ENCODE measurements at places on chromosomes 7 and 10.

DNA sequence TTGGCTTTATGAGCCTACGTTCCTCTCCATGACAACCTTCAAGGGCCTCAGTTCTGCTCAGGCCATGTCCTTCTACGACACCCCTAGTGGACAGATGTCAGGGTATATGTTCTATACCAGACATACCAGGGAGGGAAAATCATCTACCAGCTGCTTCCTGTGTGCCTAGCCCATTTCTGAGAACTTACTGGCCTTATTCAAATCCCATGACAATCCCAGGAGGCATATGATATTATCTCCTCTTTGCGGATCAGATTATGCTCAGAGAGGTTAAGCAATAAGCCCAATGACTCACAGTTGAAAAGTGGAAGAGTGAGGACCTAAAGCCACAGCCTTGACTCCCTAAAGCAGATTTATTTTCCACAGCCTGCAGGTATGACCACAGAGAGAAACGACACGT lies 139.3 kb downstream of the GLI3 start:
- DNase-seq, result no peak

- no peak for DNase-seq
Observed at GRCh38 chr7:73995330-73995729, 32.6 kb upstream of the ELN start.

DNA sequence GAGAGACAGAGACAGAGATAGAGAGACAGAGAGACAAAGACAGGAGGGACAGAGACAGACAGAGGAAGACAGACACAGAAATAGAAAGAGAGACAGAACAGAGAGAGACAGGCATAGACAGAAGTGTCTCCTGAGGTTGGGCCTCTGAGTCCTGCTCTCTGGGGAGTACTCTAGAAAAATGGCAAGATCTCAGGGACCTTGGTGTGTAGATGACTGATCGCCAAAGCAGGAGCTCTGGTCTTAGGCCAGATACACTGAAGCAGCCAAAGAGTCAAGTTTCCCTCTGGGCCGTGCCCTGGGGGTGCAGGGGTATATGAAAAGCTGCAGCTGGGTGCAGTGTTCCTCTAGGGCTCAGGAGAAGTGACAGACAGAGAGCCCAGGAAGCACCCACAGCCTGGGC lies 176.6 kb upstream of the TNS3 start:
- no peak for DNase-seq

DNA sequence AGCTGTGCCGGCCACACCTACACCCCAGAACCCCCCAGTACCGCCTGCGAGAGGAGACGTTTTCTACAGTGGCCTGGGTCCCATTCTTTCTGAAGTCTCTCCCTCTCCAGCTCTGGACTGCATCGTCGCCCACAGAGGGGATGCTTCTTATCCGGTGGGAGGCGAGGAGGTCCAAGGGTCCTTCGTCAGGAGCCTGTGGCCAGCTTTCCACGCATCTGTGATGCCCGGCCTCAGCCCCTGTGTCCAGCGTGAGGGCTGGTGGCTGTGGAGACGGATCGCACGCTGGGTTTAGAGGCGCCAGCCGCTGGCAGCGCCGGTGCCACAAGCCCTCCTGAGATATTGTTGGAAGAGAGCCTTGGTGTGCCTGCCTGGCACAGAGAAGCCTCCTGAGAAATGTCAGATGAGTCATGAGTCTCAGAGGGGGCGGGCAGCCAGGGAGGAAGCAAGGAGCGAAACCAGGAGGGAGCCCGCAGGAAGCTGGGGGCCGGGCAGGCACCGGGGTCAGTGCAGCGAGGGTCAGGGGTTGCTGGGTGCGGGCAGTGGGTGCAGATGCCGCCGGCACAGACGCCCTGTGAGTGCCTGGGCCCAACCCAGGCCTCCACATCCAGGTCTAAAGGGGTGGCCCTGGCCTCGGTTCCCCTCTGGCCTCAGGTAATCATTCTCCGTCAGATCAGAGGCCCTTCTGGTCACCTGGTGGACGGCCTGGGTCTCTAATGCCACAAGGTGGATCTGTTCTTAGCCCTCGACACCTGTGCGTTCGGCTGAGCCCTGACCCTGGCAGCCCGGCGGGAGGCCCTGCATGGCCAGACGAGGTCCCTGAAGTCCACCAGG lies 86.0 kb upstream of the DIP2C start:
- no peak for DNase-seq

DNA sequence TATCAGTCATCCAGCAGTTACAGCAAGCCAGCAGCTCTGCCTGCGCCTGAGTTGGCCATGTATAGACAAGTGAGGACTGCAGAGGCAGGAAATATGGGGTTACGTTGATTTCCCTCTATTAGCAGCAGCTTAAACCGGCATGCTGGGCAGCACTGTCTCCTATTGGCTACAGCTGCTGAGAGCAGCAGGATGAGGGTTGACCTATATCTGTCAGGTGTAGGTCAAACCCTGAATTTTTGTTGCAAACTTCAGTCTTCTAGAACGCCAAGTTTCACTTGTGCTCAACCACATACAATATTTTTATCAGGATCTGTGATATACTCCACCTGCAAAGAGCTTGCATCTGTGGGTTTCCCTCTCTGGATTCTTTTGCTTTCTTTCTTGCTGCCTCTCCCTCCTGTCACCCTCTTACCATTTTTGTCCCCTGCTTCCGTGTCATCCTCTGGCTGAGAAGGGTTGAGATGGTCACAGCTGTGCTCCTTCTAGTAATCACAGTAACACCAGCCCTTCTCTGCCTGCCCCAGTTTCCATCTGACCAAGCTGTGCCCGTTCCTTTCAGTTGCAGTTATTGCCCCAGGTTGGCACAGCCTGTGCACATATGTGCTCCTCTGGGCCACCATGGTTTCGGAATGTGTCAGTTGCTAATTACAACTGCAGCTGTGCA lies 23.8 kb upstream of the GLCCI1 start:
- DNase-seq, result peak; percentile 18

- no peak for DNase-seq
Observed at GRCh38 chr7:31683445-31684225, 3.4 kb upstream of the PPP1R17 start.

GRCh38 chr7:79376299-79377025 lies 77.0 kb downstream of the MAGI2 start:
- no peak for DNase-seq

- no peak for DNase-seq
Observed at GRCh38 chr10:85786401-85786899, 580.1 kb downstream of the GRID1 start.

- DNase-seq, result no peak
Observed at GRCh38 chr10:122263971-122264370, 7.1 kb upstream of the BTBD16 start.

DNA sequence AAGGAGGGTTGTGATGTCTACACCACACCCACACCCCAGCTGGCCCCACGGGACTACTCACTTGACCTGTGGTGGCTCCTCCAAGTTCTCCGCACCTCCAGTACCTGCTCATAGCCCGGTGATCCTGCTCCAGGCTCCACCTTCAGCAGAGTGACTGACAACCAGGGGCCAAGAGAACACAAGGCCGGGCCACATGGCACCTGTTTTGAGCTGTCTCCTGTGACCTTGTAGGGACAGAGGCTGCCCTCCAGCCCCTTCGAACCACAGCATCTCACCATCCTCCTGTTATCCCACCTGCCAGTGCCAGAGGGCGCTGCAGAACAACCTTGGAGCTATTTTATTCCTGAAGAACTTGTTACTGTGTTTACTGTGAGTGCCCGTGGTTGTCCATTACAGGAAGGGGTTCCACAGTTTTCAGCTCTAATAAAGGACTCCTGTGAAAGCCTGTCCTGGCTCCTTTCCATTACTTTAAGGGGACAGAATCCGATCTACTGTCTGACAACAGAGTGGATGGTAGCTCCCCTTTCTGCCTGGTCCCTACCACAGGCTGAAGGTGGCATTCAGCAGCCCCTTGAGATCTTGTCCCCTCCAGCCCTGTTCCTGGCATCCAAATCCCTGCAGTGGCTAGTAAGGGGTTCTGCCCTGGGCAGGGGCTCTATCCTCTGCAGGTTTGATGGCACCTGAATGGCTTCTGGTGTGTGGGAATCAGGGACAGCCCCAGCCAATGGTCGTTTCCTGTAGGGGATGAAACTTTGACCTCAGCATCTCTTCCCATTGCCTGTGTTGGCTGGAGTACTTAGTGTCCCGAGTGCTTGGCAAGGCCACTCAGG lies 50.8 kb downstream of the C10orf120 start:
- DNase-seq, result no peak

DNA sequence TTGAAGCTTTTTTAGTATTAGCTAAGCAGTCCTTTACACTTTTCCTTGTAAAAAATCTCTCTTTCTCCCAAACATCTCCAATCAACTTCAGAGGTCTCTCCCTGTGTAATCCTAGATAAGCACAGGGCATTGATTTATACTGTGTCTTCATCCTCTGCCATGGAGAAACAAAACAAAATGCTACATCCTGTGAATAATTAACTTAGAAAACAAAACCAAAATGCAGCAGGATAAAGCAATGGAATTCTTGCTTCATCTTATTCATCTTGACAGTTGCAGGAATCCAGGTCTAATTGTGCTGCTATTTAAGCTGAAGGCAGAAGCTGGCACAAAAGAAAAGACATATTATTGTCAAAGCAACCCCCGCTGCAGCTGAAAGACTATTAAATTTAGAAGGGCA lies 641.5 kb upstream of the SORCS1 start:
- DNase-seq, result no peak

GRCh38 chr10:125720002-125720382 lies 483 bp downstream of the EDRF1 start:
- DNase-seq, result no peak

DNA sequence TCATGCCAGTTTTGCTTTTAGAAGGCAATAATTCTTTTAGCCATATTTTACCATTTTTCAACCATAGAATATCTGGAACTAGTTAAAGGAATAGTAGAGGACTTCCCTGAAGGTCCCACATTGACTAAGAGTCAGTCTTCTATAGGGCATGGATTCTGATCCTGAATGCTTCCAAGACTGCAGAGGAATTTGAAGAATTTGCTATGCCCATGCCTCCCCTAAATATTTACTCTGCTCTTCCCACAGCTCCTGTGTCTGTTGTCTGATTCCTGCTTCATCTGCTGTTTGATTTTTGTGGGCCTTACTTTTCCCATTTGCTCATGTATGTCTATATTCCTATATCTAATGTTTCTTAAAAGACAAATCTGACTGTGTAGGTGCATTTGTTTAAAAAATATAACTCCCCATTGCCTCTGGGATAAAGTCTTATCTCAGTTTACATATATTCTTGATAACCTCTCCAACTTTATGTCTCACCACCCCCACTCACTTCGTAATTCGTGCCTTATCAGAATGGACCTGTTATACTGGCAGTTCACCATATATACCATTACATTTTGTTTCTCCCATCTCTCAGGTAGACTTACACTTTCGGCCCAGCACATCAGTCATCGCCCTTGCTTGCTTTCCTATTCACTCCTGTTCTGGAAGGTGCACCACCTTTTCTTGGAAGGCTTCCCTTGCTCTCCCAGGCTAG lies 33.9 kb downstream of the LRRC4 start:
- DNase-seq, result no peak

- no peak for DNase-seq
Observed at GRCh38 chr10:519055-519715, 170.3 kb downstream of the DIP2C start.

DNA sequence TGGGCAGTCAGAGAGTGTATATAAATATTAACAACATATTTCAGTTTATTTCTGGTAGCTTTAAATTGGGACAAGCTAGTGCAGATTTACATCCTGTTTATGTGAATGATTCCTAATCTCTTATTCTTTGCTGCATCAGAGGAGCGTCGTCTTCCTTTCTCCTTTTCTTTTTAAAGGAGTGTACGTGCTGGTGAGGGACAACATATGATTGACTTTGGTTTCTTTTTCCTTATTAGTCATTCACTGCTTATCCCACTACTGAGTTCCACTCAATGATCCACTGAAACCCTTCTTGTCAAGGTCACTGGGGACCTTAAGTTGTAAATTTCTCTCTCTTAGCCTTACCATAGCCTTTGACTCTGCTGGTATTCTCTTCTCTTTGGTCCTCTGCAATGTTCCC lies 116.3 kb downstream of the EXOC4 start:
- no peak for DNase-seq

- no peak for DNase-seq
Observed at GRCh38 chr7:26307791-26308190, 16.1 kb downstream of the SNX10 start.

GRCh38 chr7:47354831-47355541 lies 226.9 kb downstream of the TNS3 start:
- DNase-seq, result no peak

DNA sequence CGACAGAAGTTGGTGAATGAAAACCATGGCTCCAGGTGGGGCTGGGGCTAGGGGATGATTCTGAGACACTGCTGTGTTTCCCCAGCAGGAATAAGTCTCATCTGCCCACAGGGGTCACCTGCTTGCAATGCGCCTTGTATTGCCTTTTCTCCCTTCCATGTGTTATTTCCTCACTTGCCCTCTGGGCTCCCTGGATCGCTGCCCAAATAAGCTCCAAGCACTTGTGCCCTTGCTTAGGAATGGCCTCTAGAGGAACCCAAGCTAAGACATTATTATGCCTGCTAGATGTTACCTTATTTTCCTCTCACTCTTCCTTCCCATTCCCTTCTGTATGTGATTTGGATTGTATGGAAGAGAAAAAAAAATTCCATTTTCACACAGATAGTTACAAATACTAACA lies 24.8 kb upstream of the PLPP4 start:
- DNase-seq, result no peak

DNA sequence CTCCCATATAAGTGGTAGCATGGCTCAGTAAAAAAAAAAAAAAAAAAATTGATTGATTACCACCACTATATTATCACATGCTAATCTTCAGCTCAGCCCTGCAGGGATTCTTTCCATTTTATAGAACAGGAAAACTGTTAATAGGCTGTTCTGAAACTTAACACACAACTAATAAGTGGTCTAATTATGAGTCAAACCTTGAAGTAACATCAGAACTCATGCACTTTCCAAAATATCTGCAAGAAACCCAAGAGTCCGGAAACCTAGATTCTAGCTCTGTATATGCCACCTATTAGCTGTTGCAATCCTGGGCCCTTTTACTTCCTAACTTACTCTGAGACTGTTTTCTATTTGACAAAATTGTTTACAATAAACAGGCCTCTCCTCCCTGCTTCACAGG lies 23.9 kb downstream of the SEM1 start:
- no peak for DNase-seq

- no peak for DNase-seq
Observed at GRCh38 chr10:119893845-119894427, 1.4 kb downstream of the SEC23IP start.

DNA sequence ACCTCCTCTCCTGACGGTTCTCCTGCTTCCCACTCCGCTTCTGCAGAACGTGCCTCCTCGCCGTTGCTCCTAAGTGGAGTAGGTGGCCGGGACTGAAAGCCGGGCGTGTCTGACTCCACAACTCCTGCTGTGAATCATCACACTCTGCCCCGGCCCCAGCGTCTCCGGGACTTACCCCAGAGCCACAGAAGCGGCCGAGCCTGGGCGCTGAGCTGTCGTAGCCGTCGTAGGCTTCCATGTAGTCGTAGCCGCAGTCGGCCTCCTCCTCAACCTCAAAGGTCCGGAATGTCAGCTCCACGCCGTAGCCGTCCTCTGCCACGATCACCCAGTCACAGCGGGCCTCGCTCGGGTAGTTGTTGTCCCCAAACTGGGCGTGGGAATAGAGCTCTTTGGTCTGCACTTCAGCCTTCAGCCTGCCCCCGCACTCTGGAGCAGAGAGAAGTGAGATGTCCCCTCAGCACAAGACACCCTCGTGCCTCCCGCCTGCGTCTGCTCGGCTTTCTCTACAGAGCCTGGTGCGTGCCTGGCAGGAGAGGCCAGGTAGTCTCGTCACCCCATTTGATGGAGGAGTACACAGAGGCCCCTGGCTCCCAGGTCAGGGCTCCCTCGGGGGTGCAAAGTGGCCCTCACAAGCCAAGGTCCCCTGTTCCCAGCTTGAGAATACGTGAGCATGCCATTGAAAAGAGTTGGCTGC lies 11.2 kb upstream of the OPALIN start:
- no peak for DNase-seq

- no peak for DNase-seq
Observed at GRCh38 chr7:132270517-132270916, 305.8 kb downstream of the PLXNA4 start.

Data from activated CD8-positive, alpha-beta memory T cell treated with anti-CD3 and anti-CD28 coated beads for 48 hours (primary cell).